Fibroblast of the conjunctiva (primary cell): ENCODE measurements at places on chromosomes 5 and 9.

DNA sequence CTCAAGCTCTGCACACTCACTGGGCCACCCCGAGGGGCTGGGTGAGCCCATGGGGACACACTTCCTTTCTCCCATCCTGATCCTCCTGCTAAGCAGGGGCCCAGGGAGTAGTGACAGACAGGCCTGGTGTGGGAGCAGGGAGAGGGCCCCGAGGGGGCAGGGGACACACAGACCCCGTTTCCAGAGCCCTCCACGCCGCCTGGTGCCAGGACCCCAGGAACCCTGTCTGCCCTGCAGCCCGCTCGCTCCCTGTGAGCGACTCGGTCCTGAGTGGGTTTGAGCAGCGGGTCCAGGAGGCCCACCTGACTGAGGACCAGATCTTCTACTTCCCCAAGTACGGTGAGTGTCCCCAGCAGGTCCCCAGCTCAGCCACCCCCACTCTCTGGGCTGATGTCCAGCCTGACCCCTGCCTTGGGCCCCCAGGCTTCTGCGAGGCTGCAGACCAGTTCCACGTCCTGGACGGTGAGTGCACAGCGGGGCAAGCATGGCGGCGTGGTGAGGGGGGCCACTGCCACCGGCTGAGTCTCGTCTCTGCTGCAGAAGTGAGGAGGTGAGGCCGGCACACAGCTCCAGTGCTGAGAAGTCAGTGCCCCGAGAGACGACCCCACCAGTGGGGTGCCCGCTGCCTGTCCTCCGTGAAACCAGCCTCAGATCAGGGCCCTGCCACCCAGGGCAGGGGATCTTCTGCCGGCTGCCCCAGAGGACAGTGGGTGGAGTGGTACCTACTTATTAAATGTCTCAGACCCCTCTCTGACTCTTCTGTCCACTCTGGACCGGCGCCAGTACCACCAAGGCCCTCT, 1.4 kb downstream of the C8G start:
- no peak for DNase-seq

DNA sequence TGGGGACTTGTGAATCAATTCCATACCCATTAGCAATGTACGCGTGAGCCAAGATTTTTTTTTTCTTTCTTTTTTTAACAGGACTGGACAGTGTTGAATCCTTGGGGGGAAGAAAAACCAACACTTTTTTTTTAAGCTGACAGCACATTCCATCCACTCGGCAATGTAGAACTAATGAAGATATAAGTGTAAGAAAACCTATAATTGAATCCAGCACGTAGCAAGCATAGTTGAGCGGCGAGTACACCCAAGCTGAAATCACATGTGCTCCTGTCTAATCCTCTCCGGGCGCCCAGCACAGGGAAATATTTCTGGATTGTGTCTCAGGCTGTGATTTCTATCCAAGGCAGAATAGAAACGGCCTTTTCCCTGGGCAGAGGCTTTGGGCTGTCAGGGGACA, 118.2 kb downstream of the BOD1 start:
- peak; percentile 67 for DNase-seq

GRCh38 chr9:16575142-16575985, 295.1 kb downstream of the BNC2 start:
- DNase-seq, result no peak

- no peak for DNase-seq
Measured at GRCh38 chr5:32308946-32309345, 3.8 kb downstream of the MTMR12 start.

DNA sequence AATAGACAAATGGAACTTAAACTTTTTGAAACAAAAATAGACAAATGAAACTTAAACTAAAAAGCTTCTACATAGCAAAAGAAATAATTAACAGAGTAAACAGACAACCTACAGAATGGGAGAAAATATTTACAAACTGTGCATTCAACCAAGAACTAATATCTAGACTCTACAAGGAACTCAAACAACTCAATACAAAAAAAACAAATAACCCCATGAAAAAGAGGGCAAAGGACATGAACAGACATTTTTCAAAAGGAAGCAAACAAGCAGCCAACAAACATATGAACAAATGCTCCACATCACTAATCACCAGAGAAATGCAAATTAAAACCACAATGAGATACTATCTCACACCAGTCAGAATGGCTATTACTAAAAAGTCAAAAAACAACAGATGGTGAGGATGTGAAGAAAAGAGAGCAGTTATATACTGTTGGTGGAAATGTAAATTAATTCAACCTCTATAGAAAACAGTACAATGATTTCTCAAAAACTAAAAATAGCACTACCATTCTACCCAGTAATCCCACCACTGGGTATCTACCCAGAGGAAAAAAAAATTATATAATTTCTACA, 170.8 kb upstream of the RGMB start:
- no peak for DNase-seq

- DNase-seq, result no peak
Measured at GRCh38 chr9:34125681-34126206, 754 bp downstream of the DCAF12 start.

DNA sequence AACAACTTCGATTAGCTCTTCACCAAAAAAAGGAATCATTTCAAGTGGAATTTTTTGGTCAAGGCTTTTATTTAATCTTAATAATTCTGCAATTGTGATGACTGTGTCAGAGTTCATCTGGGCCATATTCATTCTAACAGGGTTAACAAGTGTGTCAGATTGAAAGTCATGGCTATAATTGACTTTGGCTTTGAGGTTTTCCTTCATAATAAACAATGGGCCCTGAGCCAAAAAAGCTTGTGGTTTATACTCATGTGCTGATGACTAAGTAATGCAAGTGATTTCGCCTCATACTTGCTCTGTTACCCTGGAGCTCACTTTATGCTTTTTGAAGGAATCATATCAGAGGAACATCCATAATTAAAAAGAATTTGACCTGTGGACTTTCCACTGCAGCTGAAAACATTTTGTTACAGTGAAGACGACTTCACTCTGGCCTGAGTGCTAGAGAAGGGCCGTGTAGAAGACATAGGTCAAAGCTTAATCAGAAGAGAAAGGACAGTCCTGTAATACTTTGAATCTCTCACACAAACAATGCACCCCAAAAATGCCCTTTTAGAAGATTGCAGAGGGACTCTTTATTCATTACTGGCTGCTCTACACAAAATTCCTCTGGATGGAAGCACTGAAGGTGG, 101.7 kb downstream of the GDNF start:
- DNase-seq, result peak; percentile 94

- no peak for DNase-seq
Measured at GRCh38 chr5:180600554-180601041, 9.3 kb upstream of the SCGB3A1 start.

DNA sequence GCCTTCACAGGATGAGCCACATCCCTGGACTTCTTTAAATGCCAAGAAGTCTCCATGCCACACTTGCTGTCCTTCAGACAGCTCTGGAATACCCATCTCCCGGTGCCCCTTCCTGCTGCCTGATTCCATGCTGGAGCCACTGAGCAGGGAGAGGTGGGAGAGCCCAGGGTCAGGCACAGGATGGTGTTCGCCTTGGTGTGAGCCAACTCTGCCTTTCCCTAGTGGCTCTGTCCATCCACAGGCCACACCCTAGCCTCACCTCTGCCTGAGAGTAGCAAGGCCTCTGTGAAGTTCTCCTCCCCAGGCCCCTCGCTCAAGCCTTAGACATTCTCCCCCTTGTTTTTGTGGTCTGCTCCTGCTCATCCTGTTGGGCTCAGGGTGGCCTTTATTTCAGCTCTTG, 54.2 kb upstream of the ANGPTL2 start:
- no peak for DNase-seq
